ENCODE measurements at places on chromosomes 5 and 9.

DNA sequence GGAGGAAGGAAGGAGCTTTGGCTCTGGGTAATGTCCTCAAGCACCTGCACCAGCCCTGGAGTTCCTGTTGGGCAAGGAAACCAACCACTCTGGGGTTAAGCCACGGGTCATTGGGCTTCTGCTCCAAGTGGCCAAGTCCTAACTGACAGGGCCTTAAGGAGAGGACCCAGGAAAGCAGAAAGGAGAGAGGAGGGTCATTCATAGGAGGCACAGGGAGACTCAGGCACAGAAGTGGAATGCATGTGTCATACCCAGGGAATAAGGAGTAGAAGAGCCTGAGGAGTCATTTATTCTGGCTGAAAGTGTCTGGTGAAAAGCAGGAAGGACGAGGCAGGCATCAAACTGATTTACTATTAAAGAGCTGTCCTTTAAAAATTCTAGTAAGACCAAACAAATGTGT is 129.2 kb downstream of the DMRT2 start:
- DNase-seq = no peak

GRCh38 chr5:134606726-134607125 is 25.9 kb downstream of the SAR1B start:
- DNase-seq = no peak

- DNase-seq = no peak
Observed at GRCh38 chr5:155085282-155085989, 71.9 kb downstream of the KIF4B start.

DNA sequence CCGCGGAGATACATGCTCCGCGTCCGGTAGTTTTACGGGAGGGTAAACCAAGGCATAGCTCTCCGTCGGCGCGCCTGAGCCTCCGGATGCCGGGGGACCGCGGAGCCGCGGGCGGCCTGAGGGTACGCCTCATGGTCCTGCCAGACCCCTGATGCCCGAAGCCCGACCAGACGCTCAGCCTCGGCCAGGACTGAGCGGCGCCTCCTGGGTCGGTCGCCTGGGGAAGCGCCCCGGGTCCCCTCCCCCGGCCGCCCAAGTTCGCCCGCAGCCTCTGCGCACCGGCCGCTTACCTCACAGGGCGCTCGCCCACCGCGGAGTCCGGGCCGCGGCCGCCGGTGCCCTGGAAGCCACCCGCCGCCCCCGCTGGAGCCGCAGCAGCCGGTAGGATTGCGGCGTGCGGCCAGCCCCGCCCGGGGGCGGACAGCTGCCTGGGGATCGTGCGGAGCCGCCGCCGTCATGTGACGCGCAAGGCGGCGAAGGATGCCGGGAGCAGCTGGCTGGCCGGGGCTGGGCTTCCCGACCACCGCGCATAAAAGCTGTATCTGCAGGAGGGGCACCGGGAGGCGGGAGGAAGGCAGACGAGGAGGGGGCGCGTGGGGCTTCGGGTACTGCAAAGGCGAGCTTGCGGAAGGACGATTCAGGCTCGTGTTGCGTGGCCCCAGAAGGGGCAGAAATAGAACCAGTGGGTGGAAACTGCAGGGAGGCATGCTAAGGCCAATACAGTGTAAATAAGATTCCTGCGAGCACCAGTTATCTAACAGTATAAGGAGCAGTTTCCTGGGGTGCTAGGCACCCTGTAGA is at the start of gene FBXO10:
TSS of gene FBXO10 (minus strand) at position 460 of the 801 bp plus-strand sequence. CDS start 34,612 bp downstream, outside the sequence.
- peak; percentile 86 for DNase-seq

- DNase-seq = no peak
Observed at GRCh38 chr9:115941561-115942315, 211.9 kb upstream of the PAPPA start.

GRCh38 chr5:7395947-7396712 is at the start of gene ADCY2:
Gene ADCY2 (plus strand): TSS chr5:7396138. CDS start chr5:7396297, 159 bp downstream.
- no peak for DNase-seq

DNA sequence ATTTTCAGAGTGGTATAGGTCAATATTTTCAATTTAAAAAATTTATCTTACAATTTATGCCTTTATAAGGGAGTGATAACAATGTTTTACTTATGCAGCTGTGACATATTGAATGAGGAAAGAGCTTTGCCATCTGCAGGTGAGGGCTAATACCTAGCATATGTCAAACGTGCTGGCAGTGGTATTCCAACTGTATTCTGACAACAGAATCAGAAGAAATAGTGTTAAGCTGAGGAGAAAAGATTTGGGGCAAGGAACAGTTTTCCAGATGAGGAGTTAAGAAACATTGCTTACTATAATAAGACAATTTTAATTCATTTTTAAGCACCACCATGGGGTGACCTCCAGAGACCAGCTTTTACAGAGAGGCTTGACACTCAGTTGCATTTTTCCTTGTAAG is 267.8 kb upstream of the ZNF608 start:
- DNase-seq = no peak

- DNase-seq = no peak
Observed at GRCh38 chr5:39473156-39473775, 48.5 kb upstream of the DAB2 start.

DNA sequence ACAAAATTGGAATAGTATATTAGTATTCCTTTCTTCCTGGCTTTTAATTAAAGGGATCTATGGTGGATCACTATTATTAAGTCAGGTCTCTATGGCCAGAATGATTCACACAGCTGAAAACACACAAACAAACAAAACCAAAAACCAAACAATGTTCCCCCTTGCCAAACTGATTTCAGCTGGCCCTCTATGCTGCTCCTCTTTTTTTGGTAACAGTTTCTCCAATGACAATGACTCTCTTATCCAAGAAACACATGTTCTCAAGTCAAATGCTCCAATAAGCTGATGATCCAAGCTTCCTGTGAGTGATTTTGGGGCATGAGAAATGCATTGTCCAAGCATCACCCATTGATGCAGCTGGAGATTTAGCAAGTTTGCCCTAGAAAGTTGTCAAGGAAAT is 193.4 kb upstream of the TUT7 start:
- DNase-seq = no peak

DNA sequence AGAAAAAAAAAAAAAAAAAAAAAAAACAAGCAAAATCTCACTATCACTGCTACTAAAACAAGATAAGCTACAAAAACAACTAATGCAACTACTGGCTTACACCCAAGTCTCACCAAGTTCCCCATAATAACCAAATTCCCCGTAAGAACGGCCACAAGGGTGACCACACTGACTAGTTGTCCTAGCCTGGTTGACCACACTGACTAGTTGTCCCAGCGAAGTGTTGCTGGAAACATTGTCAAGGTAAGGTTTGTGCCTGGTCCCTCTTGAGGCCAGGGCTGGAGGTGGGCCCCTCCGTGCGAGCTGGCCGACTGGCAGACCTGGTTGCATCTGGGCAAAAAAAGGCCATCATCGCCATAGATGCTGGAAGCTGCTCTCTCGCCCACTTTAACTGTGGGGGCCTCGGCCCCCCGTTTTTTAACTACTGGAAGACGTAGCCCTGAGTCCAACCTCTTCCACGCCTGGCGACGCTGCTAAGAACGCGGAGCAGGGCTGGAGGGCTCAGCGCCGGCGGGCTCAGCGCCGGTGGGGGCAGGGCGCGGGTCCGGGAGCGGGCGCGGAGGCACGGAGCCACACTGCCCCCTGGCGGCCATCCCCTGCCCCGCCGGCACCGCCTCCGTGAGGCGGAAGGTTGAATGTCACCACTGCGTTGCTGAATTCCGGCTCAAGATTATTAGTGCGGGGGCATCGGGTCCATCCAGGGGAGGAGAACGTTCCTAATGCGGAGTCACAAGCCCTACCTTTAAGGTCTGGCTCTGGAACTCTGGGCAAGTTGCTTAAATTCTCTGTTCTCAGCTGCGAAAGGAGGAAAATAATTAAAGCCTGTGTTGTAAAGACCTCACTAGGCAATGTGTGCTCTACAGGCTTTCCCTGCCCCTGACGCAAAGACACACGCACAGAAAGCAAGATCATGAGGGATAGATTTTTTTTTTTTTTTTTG is 84.0 kb downstream of the HSD17B3 start:
- peak; percentile 84 for DNase-seq

DNA sequence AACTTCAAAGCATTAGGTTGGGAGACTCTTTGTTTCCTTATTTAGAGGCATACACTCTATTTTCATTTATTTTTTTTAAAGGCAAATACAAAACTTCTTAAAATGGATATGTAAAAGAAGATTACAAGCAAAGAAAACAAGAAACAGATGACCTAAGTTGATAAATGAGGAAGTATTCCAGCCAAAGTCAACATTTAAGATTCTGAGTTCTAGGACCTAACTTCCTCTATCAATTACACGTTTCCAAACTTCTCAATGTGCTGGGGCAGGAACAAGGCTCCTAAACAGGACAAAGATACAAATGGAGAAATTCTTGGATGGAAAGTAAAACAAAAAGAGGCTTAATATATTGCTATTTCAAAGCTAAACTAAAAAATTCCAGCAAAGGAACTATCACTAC is 89.5 kb downstream of the TLE1 start:
- DNase-seq = no peak

GRCh38 chr9:73773896-73774295 is 622.2 kb downstream of the ANXA1 start:
- no peak for DNase-seq

GRCh38 chr5:14397717-14398116 is 183.9 kb upstream of the OTULINL start:
- DNase-seq = no peak

GRCh38 chr9:110251212-110251611 is 5.1 kb downstream of the TXN start:
- DNase-seq = no peak

DNA sequence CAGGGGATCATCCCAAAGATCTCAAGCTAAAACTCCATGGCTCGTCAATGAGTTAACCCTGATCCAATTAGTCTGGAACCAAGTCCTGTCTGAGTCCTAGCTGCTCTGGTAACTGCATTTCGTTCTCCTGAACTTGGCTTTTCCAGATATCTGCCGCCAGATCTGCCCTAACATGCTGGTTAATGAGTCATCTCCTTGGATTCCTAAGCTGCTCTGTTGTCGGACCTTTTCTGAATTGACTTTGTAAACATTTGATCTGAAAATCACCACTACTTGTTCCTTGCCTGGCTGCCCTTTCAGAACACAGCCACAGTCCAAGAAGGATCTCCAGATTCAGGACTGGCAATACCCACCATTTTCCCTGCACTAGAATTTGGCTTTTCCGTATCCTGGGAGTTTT is 473.0 kb downstream of the ZSWIM6 start:
- no peak for DNase-seq

- no peak for DNase-seq
Observed at GRCh38 chr9:78973907-78974306, 597.9 kb upstream of the TLE4 start.

- no peak for DNase-seq
Observed at GRCh38 chr9:76718166-76718565, 46.1 kb upstream of the PCA3 start.

DNA sequence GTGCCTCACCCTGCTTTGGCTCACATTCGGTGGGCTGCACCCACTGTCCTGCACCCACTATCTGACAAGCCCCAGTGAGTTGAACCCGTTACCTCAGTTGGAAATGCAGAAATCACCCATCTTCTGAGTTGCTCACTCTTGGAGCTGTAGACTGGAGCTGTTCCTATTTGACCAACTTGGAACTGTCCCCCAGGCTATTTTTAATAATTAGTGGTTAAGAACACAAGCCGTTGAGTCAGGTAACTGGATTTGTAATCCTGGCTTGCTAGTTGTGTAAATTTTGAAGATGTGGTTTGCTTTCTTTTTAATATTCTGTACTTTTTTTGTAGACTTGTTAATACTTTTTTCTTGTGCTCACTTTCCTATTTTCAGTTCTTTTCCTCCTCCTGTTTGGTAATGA is 81.2 kb downstream of the CNTLN start:
- DNase-seq = no peak

DNA sequence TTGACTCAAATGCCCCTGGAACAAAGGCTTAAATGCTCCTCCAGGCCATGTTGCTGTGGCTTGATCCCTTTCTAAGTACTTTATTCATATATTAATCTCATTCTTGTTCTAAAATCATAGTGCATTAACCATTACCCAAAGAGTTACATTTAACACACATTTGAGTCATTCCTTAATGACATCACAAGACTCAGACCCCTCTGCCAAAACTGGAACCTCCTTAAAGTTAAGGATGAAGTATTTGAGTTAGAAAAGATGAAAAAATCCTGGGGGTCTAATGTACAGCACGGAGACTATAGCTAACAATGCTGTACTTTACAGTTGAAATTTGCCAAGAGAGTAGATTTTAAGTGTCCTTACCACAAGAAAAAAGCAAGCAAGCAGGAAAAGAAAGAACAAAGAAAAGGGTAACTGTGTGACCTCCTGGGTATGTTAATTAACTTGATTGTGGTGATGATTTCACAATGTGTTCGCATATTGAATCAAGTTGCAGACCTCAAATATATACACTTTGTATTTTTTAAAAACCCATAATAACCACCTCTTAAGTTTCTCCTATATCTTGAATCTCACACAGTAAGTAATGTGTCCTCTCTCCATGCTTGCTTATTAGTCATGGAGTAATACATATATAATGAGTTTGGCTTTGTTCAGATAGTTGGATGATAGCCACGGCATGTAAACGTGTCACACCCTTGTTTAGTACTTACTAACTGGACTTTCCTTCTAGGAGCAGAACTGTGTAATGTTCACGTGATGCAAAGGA is 376.9 kb downstream of the SEMA5A start:
- no peak for DNase-seq

DNA sequence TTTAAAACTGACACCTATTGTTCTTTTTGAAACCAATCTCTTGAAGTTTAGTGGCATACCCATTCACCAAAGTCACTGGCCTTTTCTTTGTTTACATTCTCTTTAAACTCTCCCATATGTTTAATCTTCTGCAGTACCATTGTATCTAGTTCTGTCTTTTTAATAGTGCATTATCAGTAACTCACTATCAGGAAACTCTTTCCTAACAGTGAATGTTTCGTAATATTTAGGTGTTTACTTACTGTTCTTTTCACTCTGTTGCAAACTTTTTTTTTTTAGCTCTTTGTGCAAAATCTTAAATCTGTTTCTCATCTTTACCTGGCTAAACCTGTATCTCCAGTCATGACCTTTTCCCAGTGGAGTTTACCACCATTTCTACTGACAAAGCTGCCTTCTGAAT is 17.2 kb downstream of the SMAD5 start:
- DNase-seq = no peak

GRCh38 chr9:33124751-33125381 is 42.3 kb downstream of the B4GALT1 start:
- no peak for DNase-seq

Data from left hindlimb (tissue), 1 donor.